Naive thymus-derived CD8-positive, alpha-beta T cell (primary cell): ENCODE measurements at places on chromosomes 7 and 10.

- DNase-seq = no peak
These were observed 119.0 kb downstream of the ZPBP start for GRCh38 chr7:49974035-49974434.

- no peak for DNase-seq
These were observed 3.8 kb downstream of the MINDY3 start for GRCh38 chr10:15856328-15857015.

DNA sequence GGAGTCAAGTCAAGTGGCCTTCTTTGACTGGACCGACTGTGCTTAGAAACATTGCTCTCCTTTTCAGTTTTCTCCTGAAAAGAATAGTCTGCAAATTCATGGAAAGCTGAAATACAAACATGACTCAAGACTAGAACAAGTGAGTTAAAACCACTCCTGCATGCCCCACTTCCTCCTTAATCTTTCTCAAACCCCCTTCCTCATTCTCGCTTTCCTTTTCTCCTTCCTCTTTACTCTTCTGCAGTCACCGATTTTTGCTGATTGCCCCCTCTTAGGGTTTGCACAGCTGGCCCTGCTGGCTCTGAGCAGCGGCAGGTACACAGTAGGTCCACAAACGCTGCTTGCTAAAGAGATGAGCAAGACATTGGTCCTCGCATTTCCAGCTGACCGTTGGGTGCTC, 34.8 kb upstream of the MKI67 start:
- no peak for DNase-seq

GRCh38 chr7:116142374-116142773, 68.0 kb upstream of the TES start:
- DNase-seq = no peak

GRCh38 chr7:133051719-133052400, 30.0 kb downstream of the CHCHD3 start:
- no peak for DNase-seq

DNA sequence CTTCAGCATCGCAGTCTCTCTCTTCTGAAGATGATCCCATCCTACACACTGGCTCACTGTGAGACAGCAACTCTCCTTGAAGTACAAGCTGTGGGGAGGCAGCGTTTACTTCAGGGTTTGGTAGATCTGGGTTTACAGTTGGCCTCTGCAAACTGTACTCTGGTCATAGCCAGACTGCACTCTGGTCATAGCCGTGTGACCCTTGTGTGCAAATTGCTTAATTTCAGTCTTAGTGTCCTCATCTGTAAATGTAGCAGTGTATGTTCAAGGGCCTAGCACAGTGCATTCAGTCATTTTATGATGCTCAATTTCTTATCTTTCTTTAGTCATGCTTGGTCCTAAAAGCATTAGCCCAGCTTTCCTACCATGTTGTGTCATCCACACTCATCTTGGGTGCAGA, 188.2 kb downstream of the LRMDA start:
- DNase-seq = no peak

DNA sequence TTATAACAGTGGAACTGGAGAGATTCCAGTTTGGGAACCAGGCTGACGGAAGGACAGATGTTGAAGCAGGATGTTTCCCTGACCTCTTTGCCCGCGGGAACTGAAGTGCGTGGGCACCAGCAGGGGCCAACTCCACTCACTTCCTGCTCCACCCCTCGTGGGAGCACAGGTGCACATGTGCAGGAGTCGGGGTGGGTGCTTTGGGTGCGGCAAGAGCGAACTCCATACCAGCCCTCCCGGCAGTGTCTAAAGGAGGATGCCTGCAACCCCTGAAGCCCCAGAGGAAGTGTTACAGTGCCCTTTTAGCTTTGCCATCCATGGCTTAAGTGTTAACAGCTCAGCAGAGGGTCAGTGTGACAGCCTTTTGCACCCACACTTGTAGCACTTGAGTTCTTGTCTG, 27.4 kb upstream of the UBE3C start:
- DNase-seq = no peak

DNA sequence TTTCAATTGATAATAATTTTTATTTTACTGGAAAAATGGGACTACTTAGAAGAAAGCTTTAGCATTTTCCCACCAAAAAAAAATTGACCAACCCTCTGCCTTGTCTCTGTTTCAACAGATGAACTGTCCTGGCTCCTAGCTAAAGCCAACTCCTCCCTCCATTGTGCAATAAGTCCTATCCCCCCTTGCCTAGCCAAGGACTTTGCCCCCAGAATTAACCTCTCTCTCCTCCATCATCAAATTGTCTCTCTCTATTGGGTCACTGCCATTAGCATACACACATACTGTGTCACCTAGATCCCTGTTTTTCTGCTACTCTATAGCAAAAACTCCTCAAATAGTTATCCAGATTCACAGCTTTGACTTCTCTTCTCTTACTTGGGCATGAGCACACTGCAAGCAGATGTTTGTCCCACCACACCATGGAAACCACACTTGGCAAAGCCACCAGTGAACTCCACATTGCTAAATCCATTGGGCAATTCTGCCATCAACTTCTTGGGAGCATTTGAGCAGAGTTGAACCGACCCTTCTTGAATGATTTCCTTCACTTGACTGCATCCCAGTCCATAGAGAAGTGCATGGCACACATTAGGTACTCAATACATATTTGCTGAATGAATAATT, 91.4 kb upstream of the NEBL start:
- DNase-seq = no peak

GRCh38 chr7:157228864-157229422, 90.2 kb downstream of the UBE3C start:
- DNase-seq = peak; percentile 12

DNA sequence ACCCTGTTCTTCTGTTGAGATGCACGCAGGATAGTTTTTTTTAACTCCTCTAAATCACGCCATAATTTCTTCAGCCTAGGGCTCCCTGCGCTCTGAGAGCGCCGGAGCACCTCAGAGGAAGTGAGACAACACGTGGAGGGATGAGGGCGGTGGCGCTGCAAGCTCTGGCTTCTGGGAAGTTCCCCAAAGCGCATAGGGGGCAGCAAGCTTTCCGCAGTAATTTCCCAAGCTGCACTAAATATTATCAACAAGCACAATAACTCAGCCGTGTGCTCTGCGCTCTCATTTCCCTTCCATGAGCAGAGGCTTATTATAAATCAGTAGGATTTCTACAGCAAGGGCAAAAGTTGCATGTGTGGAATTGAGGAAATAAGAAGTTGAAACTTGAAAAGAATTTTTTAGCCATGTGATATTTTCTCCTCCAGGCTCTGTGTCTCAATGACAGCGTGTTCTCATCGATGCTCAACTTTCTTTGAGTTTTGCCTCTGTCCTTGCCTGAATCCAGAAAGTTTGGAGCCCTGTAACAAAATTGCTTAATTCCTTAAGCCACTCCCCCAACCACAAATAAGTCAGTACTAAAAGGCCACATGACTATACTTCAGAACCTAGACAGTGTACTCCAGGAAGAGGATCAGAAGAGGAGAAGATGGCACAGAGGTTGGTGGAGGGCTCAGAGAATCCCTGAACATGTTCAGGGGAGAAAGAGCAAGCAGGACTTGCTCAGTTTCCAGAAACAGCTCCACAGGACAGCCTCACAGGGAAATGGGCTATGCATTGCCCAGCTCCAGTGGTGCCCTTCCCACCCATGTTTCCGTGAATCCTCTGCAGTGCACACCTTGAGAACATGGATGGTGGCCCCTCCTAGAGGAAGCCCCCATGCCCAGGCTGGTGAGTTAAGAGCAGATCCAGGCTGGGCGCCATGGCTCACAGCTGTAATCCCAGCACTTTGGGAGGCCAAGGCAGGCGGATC, 221.5 kb upstream of the GHITM start:
- no peak for DNase-seq

- no peak for DNase-seq
These were observed 1.3 kb downstream of the UBE2H start for GRCh38 chr7:129951226-129952085.

DNA sequence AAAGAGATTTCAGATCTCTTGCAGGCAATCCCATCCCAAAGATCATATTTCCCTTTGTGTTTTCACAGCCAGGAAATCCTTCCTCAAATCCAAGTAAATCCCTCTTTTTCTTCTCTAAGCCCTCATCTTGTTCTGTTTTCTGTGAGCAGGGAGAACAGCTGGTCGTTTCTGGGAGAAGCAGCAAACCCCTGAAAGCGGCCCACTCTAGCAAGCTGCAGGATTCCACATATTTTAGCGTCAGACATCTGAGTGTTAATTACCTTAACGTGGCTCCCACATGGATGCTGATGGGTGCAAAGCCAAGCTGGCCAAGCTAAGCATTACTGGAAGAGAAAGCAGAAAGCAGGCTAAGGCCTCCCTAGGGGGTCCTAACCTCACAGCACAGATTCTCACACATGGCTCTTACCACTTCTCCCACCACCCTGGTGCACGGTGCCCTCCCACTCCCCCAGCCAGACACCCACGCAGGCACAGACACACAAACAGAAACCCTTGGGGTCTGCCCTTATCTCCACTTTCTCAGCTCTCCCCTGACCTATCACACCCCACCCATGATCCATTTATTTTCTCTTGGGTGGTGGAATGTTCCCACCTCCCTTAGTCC, 551.0 kb upstream of the AUTS2 start:
- DNase-seq = no peak

GRCh38 chr10:123132576-123133477, 2.9 kb upstream of the HMX3 start:
- DNase-seq = peak; percentile 82

DNA sequence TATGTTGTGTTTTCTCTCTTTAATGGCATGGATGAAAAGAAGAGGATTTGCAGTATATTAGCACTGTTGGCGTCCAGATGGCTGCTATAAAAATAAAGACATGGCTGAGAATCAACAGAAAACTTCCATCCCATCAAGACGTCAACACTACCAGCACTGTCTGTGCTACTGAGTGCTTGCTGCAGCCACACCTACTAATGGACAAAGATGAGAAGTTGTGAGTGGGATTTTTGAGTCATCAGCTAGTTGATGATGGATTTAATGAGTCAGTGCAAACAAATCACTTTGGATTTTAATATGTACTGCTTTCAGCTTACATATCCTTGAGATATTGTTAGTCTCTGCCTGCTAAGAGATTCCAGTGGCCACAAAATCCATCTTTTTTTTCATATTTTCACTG, 631.0 kb upstream of the ANKRD30A start:
- DNase-seq = no peak

- DNase-seq = peak; percentile 49
These were observed 8.4 kb upstream of the PGAM2 start for GRCh38 chr7:44073664-44074348.

- DNase-seq = no peak
These were observed 28.3 kb downstream of the CCDC3 start for GRCh38 chr10:12973149-12973718.

DNA sequence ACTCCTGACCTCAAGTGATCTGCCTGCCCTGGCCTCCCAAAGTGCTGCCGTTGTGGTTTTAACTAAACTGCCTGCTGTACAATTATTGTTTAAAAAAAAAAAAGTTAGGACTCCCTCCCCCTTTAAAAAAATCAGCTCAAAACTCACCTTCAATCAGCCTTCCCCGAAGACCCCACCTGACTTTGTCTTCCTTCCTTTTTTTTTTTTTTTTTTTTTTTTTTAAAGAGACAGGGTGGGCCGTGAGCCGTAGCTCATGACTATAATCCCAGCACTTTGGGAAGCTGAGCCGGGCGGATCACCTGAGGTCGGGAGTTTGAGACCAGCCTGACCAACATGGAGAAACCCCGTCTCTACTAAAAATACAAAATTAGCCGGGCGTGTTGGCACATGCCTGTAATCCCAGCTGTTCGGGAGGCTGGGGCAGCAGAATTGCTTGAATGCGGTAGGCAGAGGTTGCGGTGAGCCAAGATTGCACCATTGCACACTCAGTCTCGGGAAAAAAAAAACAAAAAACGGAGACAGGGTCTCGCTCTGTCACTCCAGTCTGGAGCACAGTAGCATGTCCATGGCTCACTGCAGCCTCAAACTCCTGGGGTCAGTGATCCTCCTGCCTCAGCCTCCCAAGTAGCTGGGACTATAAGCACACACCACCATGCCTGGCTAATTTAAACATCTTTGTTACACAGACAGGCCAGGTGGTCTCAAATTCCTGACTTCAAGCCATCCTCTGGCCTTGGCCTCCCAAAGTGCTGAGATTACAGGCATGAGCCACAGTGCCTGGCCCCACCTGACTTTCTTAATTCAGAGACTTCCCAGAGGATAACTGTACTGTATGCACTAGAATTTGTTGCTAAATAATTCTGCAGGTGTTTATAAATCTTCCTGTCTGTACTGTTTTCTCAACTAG, 3.2 kb downstream of the FIS1 start:
- no peak for DNase-seq

- DNase-seq = no peak
These were observed 4.6 kb downstream of the FZD8 start for GRCh38 chr10:35637462-35637861.

GRCh38 chr10:132397671-132398565, 918 bp downstream of the PWWP2B start:
- peak; percentile 38 for DNase-seq

GRCh38 chr10:4846775-4847174, 20.8 kb downstream of the AKR1E2 start:
- DNase-seq = no peak

GRCh38 chr7:38427279-38427955, 154.0 kb upstream of the TARP start:
- no peak for DNase-seq
